ENCODE measurements at places on chromosomes 3 and 15.
A peak's percentile ranks its signal among the peaks of the same experiment; 100 is the strongest.

- no peak for DNase-seq
Measured at GRCh38 chr3:161508852-161509477, 12.4 kb downstream of the OTOL1 start.

DNA sequence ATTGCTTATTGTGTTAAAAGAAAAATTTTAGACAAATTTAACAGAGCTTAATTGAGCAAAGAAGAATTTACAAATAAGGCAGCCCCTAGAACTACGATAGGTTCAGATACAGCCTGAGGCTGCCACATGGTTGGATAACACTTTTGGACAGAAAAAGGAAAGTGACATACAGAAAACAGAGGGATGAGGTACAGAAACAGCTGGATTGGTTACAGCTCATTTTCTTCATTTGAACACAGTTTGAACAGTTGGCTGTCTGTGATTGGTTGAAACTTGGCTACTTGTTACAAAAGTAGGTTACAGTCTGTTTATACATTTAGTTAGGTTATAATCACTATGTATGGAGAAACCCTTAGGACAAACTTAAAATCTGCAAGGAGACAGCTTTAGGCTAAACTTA is 46.0 kb downstream of the STARD9 start:
- no peak for DNase-seq

DNA sequence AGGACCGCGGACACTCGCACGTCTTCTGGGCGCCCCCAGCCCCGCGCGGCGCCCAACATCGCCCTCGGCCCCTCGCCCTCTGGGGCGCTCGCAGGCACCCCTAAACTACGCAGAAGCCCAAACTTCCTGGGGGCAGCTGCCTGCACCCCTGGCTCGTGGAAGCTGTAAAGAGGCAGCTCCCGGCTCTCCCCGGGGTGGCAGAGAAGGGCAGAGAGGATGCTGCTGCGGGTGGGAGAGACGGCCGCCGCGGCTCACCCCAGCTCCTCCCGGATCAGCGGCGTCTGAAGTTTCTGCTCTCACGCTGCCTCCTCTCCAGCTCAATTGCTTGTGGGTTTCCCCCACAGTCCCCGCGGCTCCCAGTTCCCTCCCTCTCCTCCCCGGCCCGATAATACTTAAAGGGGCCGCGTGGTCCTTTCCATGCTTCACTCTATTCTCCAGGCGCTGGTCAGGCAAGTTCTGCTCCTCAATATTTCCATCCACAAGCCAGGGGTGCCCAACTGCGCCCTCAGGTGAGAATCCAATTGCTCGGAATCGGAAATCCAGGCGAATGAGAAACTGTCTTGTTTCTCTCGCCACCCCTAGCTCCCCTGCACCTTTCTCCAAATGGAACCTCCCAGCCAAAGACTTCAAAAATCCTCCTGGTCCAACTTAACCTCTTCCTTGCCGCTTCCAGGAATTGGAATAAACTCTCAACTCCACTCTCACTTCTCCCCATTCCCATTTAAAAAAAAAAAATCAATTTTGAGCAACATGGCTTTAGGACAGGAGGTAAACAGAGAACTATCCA is 748.5 kb downstream of the ROBO1 start:
- peak; percentile 79 for DNase-seq

GRCh38 chr15:34984889-34985630 is 3.0 kb downstream of the ZNF770 start:
- no peak for DNase-seq

DNA sequence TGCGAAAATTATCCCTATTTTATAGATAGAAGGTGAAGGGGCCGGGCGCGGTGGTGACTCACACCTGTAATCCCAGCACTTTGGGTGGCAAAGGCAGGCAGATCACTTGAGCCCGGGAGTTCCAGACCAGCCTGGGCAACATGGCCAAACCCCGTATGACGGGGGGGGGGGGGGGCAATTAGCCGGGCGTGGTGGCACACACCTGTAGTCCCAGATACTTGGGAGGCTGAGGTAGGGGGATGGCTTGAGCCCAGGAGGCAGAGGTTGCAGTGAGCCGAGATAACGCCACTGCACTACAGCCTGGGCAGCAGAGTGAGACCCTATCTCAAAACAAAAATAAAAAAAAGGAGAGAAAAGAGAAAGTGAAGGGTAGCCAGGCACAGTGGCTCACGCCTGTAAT is 1.4 kb downstream of the AAGAB start:
- DNase-seq: no peak

- no peak for DNase-seq
Measured at GRCh38 chr3:15676259-15676658, 74.7 kb downstream of the BTD start.

GRCh38 chr15:58329781-58330671 is 101.8 kb upstream of the LIPC start:
- DNase-seq: peak; percentile 17

DNA sequence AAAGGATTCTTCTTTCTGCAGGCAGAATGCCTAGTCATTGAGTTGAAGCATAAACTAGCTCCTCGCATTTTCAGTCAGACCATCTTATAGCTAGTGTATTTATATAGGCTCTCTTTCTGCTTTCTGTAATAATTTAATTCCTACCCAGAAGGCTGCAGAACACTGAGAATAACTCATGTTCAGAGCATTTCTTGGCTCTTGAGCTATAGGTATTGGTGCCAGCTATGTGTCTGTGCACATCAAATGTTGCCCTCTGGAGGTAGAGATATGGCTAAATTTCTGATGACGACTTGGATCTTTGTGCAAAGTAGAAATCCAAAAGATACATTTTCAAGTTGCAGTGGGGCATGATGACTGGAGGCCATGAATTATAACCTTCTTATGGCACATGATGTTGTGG is 336.2 kb upstream of the TPM1 start:
- no peak for DNase-seq

GRCh38 chr3:13073326-13074005 is at the start of gene IQSEC1:
IQSEC1 (minus strand) TSS chr3:13073429; CDS start chr3:13073014, 415 bp downstream.
- no peak for DNase-seq

DNA sequence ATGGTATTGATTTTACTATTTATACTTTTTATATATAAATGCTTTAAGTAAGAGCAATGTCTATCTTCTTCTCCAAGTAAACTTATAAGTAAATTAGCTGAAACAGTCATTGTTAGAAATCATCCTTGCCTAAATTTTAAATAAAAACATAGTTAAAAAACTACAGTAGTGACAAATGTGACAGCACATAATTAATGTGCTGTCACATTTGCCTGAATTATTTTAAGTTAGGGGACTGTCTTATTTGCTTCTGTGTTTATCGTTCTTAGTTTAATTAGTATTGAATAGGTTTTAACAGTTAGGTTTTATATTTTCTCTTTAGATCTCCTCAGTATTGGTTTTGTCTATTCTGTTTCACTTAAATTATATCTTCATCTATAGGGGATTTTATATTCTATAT is 36.1 kb downstream of the SLMAP start:
- no peak for DNase-seq

- DNase-seq: no peak
Measured at GRCh38 chr3:171972871-171973348, 66.5 kb upstream of the FNDC3B start.

DNA sequence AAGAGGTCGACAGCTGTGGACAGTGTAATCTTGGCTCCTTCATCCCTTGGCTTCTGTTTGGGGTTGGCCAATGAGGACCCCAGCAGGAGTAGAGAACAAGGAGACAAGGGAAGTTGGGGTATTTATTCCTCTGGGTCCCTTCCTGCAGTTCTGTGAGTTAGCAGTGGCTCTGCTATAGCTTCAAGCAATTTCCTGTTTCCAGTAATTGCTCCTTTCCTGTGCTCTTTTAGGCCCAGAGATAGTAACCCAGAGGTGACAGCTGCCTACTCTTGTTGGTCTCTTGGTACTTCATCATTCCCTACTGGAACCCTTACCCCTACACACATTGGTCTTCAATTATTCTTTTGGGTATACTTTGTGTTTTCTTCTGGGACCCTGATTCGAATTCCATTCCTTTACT is 92.9 kb downstream of the NR1D2 start:
- no peak for DNase-seq

- DNase-seq: no peak
Measured at GRCh38 chr3:113834983-113835382, 3.6 kb upstream of the GRAMD1C start.

DNA sequence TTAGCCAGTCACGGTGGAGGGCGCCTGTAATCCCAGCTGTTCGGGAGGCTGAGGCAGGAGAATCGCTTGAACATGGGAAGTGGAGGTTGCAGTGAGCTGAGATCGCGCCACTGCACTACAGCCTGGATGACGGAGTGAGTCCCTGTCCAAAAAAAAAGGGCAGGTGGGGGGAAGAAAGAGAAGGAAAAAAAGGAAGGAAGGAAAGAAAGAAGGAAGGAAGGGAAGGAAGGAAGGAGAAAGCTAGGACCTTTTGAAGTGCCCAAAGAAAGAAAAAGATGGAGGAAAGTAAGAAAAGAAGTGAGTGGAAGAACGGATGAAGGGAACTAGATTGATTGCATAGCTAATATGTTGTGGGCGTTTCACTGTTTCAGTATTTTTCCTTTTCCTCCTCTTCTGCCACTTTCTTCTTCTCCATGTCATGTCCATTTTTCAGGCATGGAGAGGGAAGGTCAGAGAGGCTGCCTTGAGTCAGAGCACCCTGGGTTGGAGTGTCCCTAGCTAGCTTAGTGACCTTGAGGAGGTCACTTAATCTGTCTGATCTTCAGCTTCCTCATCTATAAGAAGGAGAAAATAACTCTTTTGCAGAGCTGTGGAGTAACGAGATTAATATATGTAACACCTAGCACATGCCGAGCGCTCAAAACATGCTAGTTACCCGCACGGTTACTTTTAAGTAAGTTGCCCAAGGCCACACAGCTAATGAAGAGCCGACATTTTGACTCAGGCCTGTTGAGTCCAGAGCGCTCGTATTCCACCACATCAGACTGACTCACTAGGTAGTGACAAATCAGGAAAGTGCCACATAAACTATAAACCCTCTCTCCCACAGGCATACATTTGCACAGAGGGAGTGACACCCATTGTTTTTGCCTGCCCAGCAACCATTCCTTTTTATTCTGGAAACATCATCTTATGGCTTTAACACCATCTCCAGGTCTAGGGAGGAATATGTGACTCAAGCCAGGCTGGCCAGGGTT is 42.2 kb downstream of the BHLHE40 start:
- DNase-seq: no peak

DNA sequence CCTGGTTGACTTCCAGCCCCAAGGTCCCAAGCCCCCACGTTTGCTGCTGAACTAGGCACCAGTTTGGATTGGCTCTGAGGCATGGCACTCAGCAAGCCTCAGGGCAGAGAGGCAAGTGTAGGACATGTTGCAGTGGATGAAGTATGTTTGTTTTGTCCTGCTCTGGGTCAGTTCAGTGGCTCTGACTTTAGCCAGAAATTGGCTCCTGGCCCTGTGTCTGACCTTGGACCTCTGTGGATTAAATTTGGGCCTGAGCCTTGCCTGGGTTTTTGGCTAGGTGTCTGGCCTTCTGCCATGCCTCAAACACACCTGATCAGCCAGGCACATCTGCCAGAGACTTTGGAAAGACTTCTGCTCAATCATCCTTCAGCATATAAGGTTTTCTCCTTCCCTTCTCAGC is 3.6 kb upstream of the MRAS start:
- no peak for DNase-seq

DNA sequence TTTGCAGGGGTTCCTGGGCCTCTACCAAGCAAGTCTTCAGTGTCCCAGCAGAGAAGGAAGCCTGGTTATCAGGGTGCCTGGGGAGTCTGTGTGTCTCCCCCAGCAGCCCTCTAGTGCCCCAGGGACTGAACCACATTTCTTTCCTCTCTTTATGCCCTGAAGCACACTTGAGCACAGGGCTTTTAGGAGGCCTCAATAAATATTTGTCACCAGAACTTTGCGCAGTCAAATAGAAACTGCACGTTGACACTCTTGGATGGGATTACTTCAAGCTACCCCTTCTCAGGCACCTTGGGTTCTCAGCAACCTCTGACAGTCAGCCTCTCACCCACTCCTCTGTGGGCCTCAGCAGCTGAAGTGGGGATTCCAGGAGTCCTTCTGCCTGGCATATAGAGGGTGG is 226.6 kb upstream of the HES1 start:
- DNase-seq: no peak

DNA sequence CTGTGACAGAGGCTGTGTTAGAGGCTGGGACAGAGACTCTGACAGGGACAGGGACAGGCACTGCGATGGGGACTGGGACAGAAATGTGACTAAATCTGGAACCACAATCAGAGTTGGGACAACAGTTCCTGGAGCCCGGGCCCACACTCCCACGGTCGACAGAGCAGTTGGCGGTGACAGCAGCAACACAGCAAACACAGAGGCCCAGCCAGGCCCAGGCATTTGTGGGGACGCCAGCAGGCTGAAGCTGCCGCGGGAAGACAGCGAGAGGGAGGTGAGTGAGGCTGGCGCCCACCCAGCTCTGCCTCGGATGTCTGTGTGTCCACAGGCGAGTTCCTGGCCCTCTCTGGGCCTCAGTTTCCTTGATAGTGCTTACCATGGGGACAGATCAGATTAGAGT is 9.3 kb upstream of the HCN4 start:
- no peak for DNase-seq

DNA sequence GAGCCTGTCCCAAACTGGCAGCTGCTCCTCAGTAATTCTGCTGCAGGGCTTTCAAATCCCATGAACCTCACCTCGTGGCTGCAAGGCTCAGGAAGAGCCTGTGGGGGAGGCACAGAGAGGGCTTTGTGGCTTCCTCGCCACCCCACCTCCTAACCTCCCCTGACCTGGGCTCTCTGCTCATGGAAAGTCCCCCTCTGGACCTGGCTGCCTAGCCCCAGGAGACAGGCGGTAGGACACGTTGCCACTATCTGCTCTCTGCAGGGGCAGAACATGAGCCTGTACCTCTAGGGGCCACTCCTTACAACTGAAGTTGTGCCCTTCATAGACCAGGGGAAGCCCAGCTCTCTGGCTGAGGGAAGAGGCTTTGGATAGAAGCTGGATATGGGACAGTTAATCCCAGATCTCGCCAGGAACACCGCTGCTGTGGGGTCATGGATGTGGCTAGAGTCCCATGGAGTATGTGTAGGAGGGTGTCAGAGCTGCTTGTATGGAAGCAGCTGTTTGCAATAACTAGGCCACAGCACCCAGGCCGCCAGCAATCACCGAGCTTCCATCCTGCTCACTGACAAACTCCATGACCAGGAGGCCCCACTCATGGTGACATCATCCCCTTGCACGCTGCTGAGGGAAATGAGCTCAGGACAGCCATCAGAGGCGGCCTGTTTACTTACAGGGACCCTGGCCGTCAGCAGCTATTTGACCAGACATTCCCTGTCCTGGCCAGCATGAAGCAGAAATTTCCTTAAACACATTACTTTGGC is 34.0 kb upstream of the CILP start:
- DNase-seq: no peak

DNA sequence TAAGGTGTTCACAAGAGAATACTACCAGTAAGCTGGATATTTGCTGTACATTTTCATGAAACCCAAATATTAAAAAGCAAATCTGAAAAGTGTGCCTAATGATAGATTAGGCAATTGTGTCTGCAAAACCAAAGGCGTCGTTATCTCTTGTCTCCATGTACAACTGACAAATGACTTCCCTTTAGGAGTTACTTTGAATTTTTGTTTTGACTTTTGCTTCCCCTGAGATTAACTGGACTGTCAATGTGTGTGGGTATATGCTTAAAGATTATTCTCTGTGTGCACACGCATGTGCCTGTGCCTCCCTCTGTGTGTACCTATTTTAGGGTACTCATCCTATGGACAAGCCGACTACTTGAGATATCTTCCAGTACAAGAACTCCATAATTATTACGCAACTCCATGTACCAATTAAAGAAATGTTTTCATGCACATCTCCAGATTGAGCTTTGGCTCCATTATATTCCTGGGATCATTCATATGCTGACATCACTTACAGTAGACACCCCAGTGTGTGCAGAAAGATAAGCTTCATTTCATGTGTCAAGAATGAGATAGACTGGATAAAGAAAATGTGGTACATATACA is 431.2 kb upstream of the ADAMTS9 start:
- no peak for DNase-seq
